ENCODE measurements at places on chromosomes 3 and 15.

DNA sequence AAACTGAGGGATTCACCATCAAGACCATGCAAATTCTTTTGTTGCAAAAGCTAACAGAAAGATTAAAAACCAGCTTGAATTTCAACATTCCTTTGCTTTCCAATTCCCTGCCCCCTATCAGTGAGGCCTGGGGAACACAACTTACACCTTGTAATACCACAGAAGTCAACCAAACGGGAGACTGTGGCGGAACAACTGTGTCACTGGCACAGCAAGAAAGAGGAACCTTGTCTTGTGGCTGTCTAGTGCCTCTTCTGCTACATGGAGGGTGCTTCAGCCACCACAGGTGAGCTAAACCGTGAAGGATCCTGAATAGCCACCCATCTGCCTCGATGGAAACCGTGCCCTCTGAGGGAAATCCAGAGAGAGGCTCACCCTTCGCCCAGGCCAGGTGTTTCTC is 11.4 kb downstream of the CCDC12 start:
- DNase-seq = no peak

- DNase-seq = no peak
Observed at GRCh38 chr3:149306751-149307434, 26.5 kb downstream of the TM4SF18 start.

DNA sequence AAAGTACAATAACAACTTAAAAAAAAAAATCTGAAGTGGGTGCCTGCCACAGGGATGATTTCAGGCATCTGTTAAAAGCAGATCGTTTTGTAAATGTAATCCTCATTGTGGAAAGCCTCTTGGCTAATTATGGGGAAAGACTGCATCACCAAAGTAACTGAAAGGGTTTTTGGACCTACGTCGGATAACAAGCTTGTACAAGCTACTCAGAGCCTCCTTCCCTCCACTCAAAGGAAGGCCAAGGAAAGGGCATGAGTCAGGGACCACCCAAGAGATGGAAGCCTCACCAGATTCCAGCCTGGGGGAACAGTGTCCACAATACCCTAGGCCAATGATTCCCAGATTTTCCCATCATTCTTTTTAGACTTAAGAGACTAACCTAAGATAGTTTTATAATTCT is 84.3 kb downstream of the ATP1B3 start:
- DNase-seq = no peak

DNA sequence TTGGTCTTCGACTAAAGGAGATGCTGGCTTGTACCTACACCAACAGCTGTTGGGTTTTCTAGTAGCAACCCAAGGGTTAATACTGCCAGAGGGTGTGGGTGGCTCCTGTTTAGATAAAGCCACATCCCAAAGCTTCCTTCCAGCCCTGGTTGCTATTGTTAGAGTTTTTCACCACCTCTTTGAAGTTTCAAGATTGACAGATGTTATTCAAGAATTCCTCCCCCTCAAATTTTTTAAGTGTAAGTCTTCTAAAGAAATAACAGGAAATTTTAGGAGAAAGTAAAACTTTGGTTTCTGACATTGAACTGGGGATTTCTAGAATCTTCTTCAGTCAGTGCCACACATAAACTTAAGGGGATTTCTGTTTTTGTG is 60.9 kb downstream of the TGFBR2 start:
- DNase-seq = no peak

- DNase-seq = no peak
Observed at GRCh38 chr3:60669636-60670035, 581.6 kb downstream of the FHIT start.

DNA sequence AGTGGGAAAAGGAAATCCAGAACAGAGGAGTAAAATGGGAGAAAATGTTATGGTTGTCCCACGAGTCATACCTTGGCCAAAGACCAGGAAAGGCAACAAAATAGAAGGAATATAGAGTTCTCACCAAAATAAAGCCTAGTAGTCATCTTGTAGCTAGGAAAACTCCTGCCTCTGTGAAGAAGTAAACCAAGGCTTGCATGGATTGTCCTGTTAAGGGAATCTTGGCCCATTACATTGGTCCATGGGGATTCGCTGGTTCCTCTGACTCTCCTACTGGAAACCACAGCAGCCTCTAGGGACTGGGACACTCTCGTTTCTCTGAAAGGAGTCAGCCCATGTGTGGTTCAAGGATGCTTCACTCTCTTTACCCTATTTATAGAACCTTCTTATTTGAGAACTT is 62.9 kb upstream of the FNDC3B start:
- DNase-seq = no peak

DNA sequence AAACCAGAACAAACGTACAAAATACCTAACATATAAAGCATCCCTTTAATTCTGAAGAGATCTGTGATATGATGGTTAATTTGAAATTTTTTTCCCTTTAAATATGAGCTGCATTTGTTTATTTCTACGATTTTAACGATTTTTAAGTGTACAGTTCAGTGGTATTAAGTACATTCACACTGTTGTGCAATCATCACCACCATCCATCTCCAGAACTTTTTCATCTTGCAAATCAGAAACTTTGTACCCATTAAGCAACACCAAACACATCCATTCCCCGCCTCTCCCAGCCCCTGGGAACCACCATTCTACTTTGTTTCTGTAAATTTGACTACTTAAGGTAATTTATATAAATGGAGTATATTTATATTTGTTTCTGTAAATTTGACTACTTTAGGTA is 51.5 kb downstream of the MAP4 start:
- no peak for DNase-seq

DNA sequence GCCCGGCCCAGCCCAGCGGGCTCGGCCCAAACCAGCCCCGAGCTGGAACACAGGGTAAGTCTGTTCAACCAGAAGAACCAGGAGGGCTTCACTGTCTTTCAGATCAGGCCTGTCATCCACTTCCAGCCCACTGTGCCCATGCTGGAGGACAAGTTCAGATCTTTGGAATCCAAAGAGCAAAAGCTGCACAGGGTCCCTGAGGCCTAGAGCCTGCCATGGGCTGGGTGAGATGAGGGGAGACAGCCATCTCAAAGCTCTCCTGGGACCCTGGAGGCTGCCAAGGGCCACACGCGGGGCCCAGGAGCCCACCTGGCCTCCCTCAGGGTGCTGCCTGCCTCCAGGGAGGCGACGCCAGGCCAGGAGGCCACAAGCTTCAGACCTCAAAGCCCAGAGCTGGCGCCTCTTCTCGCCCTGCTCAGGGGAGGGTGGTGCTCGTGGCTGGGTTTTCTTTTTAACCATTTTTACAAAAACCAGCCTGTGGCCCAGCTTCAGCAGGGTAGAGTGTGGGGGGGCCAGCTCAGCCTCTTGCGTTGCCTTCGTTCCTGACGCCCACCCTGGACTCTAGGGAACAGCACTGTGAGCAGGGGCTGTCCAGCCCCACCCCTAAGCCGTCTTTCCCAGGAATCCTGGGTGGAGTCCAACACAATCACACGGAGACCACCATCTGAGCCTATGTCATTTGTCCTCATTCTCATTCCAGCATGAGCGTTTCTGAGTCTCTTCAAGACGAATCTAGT is 107.0 kb downstream of the ETFA start:
- DNase-seq = no peak

GRCh38 chr3:106355873-106356272 is 487.1 kb upstream of the CBLB start:
- no peak for DNase-seq

GRCh38 chr3:160016972-160017371 is 28.3 kb downstream of the IL12A start:
- DNase-seq = no peak

DNA sequence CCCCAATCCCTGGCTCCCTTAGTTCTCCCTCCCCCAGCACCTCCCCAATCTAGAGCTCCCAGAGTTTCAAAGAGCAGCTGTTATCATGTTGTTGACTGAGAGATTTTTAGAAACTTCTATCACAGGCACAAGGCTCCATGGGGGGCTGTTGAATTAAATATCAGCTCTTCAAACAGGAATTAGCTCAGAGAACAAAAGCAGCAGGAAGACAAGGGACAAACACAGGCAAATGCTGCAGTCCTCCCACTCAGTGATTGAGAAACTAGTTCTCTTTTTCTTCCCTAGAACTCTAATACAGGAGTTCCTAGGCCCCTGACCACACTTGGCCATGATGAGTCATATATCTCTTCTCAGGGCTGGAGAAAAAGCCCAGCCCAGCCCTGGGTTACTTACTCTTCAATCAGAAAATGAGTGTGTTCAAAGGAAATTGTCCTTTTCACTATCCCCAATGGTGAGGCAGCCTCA is 262.1 kb downstream of the IGSF11 start:
- peak; percentile 26 for DNase-seq

DNA sequence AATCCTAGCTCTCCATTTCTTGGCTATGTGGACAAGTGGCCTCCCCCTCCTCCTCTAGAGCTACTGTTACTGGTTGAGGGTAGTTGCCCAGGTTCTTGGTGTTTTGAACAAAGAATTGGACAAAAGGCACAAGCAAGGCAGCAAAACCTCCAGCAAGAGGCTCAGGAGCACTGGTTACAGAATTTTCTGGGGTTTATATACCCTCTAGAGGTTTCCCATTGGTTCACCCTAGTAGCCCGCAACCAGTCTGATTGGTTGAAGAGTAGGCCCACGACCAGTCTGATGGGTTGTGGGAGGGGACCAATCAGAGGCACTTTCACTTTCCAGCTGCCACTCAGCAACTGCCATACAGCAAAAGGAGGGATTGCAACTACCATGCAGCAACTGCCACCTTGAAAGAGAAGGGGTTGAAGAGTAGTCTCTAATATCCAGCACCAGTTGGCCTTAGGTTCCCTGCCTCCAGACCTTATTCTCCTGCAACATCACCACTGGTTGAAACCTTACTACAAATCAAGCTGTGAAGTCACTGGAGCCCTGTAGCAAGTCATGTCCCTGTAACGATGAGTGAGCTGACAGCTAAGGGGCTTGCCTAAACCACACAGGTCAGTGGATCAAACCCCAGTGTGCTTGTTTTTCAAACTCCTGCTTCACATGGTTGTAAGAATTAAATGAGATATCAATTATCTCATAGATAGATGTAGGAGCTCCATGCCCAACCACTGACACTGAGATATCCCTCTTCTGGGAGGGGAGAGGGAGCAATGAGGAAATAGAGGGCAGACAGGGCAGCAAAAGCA is 2.9 kb upstream of the C15orf39 start:
- DNase-seq = no peak

DNA sequence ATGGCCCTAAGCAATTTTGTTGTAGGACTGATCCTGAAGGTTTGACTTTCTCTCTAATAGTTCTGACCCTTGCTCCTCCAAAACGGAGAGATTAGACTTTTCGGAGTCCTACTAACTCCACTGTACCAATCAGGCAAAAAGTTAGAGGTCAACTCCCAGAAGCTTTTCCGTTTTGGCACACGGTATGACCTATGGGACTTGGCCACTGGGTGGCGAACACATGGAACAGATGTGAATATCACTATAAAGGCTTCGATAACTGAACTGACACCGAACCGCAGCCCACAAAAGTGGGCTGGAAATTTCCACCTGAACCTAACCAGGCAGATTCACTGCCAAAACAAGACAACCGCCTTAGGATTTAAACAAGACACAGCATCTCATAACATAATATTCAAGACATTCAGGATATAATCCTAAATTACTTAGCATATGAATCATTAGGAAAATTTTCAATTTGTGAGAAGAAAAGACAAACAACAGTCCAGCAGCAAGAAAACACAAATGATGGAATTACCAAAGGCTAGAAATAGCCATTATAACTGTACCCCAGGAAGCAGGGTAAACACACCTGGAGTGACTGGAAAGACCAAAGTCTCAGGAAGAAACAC is 12.2 kb upstream of the TM2D3 start:
- DNase-seq = no peak
